ENCODE measurements at places on chromosomes 3 and 15. TPM values are rescaled to one million over a fixed set of nuclear protein-coding genes. Genes with fewer than 3 reads are reported as not detected.

Gene SLC2A2
- not detected for total RNA-seq

Gene SMCO1
- 110 TPM for total RNA-seq

Gene TMOD2
- total RNA-seq = 9.2 TPM

Gene CCR2
- 1.3 TPM for total RNA-seq

Gene THPO
- 0.37 TPM for total RNA-seq

Gene MAP1A
- total RNA-seq = 13.0 TPM

Gene FAM3D
- total RNA-seq = not detected

Gene AGTR1
- 2.2 TPM for total RNA-seq

Gene TTC23
- 10.1 TPM for total RNA-seq

Gene LACTB
- total RNA-seq = 26.0 TPM

Gene SCAANT1
- not detected for total RNA-seq

Gene GP9
- total RNA-seq = not detected

Gene GABRR3
- not detected for total RNA-seq

Gene LIPH
- total RNA-seq = 0.10 TPM

Gene C3orf20
- not detected for total RNA-seq

Gene PATL2
- total RNA-seq = 3.0 TPM

Gene LRRC15
- total RNA-seq = 0.42 TPM

Gene SSR3
- total RNA-seq = 223 TPM

Gene ATP13A5
- not detected for total RNA-seq

Gene FOXB1
- total RNA-seq = not detected

Gene IL17RD
- 4.4 TPM for total RNA-seq

Gene AADACL2
- not detected for total RNA-seq

Gene TMEM212
- not detected for total RNA-seq

Gene GATM
- 56.4 TPM for total RNA-seq

Gene GNAT1
- not detected for total RNA-seq

Gene CELSR3
- 0.35 TPM for total RNA-seq

Gene TGM4
- total RNA-seq = not detected

Gene IL17RB
- total RNA-seq = 3.1 TPM

Gene NR1I2
- total RNA-seq = 0.12 TPM

Gene LYZL4
- total RNA-seq = not detected

Gene FEZF2
- total RNA-seq = not detected

Gene ABI3BP
- 23.4 TPM for total RNA-seq

Gene GRK7
- not detected for total RNA-seq

Gene CFAP44
- total RNA-seq = 1.9 TPM

Gene SLC22A14
- total RNA-seq = not detected

Gene AGBL1
- not detected for total RNA-seq

Gene CYP1A1
- total RNA-seq = 0.45 TPM

Gene POLG
- 39.5 TPM for total RNA-seq

Gene RBMS3
- total RNA-seq = 20.7 TPM

Gene TMIE
- 0.74 TPM for total RNA-seq

All from left ventricle myocardium superior (tissue), 1 donor.